ENCODE measurements at places on chromosomes 6 and 20.

- no peak for DNase-seq
Observed at GRCh38 chr20:39654171-39654570, 692.0 kb downstream of the DHX35 start.

DNA sequence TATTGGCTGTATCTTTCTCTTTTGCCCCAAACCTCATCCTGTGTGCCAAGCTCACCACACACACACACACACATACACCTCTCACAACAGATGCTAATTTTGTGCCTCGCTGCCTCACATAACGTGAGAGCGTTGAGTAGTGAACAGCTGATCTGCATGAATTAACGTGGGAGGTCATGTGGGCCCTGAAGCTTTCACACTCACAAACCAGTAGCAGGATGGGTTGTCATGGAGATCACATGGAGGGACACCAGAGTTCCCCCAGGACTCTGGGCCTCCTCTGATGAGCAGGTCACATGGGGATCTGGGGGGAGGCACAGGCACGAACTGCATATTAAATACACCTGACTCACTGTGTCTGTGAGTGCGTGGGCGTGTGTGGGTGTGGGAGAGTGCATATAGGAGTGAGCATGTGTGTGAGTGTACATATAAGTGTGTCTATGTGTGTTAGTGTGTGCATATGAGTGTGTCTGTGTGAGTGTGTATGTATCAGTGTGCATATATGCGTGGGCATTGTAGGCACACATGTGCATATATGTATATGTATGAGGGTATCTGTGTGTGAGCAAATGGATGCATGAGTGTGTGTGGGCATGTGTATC, 62.7 kb upstream of the SULF2 start:
- no peak for DNase-seq

DNA sequence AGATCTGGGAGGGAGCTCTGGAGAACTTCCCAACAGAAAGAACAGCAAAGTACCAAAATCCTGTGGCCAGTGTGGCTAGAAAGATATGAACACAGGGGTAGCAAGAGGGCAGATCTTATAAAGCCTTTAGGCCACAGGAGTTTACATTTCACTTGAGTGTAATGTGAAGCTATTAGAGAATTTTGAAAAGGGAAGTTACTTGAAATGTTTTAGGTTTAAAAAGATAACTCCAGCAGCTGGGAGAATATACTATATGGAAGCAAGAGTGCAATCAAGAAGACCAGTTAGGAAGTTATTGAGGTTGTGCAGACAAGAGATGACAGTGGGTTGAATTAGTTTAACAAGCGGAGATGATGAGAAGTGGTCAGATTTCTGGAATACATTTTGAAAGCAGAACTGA, 7.9 kb downstream of the SUPT3H start:
- no peak for DNase-seq

DNA sequence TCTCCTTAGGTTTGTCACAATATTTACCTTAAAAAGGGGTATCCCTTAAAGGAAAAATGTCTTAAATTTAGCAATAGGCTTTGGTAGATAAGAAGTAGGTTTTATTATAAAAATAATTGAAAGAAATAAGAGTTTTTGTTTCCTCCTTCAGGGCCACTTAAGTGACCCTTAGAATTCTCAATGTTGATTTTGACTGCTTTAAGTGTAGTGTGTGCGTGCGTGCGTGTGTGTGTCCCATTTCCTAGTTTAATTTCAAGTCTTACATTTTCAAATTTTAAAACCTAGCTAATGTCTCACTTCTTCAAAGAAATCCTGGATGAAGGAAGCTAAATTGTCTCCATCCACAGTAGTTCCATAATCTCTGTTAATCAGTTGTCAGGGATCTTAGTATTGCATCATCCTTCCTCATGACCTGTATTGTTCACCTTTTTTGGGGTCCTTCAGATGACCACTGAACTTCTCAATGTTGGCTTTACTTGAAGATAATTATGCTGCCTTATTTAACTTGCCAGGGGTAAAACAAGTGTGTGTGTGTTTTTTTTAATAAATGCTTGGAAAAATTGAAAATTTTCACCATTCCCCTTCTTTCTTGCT, 50.7 kb upstream of the TFB1M start:
- DNase-seq, result no peak

DNA sequence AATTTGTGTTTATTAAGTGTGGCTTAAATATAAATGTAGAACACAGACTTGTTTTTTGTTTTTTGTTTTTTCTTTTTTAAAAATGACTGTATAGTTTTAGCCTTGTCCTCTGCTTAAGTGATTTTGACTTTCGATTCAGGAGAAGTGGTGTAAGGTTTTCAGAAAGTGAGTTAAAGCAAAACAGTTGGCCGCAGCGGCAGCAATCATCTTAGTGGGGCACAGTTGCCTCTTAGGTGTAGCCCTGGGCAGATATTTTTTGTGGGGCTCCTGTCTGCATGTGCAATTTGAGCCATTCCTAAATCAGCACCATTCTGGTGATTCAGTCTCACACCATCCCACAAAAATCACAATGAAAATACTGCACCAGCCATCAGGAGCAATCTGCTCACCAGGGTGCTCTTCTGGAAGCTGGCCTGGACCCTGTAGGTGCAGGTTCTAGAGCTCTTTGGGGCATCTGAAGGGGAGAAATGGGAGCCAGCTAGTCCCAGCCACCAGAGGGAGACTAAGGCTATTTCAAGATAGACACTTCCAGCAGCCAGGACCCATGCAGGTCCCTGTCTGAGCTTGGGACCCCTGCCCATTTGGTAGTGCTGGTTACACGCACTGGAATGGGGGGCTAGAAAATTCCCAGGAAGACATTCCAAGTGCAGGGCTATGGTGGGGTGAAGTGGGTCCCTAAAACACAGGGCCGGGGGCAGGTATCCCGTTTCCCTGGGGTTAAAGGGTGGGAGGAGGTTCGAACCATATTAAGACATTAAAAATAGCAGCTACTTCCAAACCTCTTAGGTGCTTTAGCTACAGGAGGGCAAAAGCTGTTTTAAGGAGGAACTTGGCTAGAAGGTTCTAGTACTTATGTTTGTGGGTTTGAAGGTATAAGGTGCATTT, 156.6 kb downstream of the NFATC2 start:
- peak; percentile 15 for DNase-seq

DNA sequence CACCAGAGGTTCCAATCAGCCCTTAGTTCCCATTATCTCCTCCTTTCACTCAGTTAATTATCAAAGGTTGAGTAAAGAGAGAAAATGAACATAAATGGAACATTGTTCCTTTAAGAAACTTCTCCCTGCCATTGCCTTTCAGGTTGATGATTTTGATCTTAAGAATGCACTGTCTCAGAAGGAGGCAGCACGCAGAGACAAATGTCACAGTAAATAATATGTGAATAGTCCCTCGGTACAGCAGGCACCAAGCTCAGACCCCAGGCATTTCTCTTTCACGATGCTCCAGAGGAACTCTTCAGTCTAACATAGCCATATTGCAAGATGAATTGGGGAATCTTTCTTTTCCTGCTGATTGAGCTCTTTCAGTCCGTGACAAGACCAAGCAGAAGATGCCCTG, 435.3 kb upstream of the SPTLC3 start:
- DNase-seq, result no peak

GRCh38 chr20:46485431-46485830, 27.9 kb downstream of the ZNF334 start:
- no peak for DNase-seq

DNA sequence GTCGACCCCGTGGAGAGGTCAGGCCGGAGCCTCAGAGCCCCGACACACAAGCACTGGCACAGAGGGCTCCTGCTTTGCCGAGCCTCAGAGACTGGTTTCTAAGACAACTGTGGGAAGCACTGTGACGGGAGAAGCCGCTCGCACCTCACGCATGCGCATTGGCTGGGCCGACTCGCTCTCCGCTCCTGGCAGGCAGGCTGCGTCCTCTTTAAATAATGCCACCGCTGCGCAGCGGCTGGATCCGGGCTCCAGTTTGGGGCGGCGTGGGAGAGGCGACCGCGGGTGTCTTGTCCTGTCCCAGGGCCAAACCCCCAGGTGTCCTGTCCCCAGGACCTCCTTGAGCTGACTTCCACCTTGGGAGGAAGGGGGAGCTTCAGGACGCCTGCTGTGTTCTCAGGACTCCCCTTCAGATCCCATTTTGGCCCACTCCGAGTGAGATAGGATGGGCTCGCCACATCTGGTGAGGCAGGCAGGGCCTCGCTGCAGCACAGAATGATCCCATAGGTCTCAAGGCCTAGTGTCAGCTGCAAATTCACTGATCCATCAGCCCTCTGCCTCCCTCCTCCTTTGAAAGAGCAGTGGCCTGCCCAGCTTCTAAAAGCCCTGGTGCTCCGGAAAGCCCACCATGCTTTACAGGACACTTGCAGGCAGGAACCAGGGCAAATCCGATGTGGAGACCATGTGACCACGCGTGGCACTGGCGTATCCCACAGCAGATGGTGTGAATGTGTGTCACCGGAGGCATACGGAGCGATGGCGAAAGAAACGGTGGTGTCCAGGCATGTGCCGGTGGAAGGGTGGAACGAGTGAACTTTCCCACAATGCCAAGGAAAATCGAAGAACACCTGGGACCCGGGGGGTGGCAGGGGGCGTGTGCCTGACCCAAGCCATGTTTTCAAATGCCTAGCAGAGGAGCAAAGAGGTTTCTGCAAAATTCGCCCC, 169.3 kb upstream of the ZNF337 start:
- peak; percentile 45 for DNase-seq

DNA sequence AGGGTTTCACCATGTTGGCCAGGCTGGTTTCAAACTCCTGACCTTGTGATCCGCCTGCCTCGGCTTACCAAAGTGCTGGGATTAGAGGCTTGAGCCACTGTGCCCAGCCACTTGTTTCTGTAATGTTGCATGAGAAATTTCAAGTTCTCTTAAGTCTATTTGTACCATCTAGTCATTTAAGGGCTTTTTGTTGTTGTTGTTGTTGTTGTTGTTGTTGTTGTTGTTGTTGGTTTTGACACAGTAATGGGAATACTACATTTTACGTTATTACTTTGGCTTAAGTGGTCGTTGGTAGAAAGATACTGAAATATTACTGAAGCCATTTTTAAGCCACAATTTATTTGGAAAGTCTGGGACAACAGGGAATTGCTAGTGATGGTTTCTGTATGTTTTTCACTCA, 52.0 kb downstream of the CSE1L start:
- DNase-seq, result no peak

- DNase-seq, result no peak
Observed at GRCh38 chr20:50348096-50348495, 157.5 kb downstream of the CEBPB start.

GRCh38 chr6:140040396-140040795, 665.9 kb upstream of the CITED2 start:
- DNase-seq, result no peak

DNA sequence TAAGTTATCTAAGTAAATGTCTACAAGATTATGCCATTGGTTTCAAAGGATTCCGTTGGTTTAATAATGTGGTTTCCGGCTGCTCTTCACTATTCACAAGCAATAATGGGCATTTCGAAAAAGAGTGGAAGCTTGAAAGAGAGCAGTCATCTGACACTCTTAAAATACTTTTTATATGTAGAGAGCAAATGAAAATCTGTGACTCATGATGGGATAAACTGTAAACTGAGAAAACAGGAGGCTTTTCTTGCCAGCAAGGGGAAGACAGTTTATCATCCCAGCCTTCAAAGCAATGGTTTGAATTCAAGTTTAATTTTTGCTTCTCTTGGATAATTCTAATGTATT, 145.7 kb downstream of the KHDC1L start:
- no peak for DNase-seq

DNA sequence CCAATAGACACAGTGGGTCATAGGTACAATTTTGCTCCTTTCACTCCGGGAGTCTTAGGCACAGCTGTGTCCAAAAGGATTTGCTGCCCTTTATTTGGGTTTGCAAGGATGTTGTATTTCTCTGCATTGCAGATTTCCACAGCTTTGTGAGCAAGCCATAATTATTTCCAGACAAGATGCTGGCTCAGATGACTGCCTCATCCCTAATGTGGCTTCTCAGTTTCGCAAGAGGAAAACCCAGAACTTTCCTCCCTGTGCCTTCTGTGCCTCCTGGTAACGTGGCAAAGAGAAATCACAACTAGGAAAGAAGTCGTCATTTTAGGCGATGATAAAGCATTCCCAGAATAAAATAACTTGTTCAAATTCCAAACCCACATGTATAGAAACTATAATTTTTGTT, 33.7 kb downstream of the FAM50B start:
- DNase-seq, result no peak

DNA sequence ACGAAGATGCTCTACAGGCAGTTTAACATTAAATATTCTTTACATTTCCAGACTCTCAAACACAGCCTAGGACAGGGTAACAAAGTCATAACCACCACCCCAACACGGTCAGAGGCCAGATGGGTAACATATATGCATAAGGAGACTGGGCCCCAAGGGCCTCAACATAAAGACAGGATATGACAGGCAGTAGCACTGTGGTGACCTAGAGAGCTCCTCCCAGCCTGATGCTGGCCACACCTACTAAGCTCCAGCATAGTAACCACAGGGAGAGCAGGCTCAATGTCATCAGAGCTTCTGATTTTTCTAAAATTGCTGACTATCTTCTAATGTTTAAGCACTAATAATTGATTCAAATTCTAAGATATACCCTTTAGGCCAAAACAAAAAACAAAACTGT, 21.7 kb downstream of the SMLR1 start:
- DNase-seq, result no peak

- DNase-seq, result no peak
Observed at GRCh38 chr6:127510876-127511275, 8.3 kb downstream of the MTCL3 start.

GRCh38 chr6:36957773-36958271, 3.3 kb downstream of the PI16 start:
- no peak for DNase-seq

GRCh38 chr20:41178904-41179432, 41.6 kb downstream of the PLCG1 start:
- DNase-seq, result no peak

DNA sequence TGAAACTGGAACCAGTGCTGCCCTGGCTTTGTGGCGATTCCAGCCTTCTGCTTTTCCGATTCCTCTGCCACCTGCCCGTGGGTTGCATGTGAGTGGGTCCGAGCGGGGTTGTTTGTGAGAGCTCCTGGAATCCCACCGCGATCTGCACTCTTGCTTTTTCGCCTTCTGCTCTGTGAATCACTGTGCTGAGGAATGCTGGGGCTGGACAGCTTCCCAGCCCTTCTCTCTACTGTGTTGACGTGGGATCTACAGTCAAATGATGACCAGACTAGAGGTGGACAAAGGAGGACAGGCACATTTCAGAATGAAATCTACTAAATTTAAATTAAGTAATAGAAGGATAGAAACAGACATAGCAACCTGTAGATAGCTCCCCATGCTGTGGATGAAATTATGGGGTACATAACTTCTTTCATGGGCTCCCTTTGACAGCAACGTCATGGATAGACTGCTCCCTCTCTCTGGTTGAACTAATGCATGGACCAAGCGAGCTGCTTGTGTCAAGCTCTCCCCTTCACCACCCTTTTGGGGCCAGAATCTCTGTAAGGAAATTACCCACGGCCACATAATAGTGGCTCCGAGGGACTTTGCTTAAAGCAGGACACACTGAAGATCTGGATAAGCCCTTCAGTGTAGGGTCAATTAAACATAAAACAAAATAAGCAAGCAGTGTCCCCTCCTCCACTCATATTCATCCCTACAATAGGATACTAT, 2.0 kb downstream of the FNDC1 start:
- DNase-seq, result no peak

GRCh38 chr6:41257369-41258195, 28.9 kb downstream of the TREM1 start:
- peak; percentile 59 for DNase-seq
